NCI-H82 (cell line): ENCODE measurements at places on chromosomes 5 and 9.

DNA sequence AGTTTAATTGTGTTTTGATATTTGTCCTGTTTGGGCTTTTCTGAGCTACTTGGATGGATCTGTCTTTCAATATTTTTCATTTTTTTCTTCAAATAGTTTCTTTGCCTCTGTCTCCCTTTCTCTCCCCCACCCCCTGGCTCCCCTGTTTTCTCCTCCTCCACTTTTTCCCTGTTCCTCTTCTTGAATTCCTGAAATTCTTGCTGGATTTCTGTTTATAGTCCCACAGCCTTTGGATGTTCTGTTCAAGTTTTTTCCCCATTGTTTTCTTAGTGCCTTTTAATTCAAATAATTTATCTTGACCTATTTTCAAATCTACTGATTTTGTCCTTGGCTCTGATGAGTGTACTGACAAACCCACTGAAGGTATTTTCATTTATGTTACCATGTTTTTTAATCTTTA, 113.0 kb downstream of the VPS13A start:
- no peak for DNase-seq

DNA sequence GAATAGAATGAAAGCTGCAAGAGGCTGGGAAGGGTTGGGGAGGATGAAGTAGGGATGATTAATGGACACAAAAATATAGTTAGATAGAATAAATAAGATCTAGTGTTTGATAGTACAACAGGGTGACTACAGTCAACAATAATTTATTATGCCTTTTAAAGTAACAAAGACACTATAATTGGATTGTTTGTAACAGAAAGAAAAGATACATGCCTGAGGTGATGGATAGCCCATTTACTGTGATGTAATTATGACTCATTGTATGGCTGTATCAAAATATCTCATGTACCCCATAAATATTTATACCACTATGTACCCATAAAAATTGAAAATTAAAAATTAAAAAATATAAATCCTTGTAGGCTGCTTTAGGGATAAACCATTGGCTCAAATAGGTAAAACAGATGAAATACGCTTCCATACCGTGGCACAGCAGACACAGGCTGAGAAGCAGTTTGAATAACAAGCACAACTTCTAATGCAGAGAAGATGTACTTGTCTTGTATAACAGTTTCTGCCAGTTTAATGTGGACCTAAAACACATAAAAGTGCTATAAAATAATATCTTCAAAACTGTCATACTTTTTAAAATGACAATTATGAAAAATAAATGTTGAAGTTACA, 34.9 kb downstream of the APBA1 start:
- no peak for DNase-seq

GRCh38 chr9:110047955-110048402, 160.0 kb downstream of the C9orf152 start:
- peak; percentile 37 for DNase-seq

DNA sequence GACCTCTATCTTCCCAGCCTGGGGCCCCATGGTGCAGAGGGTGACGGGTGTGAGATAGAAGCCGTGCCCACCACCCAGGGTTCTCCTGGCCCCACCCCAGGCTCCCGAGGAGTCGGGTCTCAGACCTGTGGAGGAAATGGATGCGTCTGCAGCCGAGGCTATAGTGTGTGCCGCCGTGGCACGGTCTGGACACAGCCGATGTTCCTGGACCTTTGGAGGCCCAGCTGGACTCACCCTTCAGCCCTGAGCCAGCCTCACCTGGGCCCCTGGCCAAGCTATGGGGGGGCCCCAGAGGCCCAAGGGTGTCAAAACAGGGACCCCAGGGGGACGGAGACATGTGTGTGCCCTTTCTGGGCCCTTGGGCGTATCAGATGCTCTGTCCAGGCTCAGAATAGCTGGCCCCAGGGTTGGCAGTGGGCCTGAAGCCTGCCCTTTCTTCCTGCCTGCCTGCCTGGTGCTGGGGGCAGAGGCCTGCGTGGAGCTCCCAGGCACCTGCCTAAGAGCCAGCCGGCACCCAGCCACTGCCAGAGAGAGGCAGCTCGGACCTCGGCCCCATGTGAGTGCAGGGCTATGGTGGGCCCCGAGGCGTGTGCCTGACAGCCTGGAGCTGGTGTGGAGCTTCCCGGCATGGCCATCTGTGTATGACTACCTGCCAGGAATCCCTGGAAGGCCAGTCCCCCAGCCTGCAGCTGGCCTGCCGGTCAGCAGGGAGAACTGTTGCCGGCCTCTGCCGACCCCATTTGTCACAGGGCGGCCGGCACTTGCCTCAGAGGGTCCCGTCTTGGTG, 41.8 kb downstream of the KCNT1 start:
- no peak for DNase-seq

DNA sequence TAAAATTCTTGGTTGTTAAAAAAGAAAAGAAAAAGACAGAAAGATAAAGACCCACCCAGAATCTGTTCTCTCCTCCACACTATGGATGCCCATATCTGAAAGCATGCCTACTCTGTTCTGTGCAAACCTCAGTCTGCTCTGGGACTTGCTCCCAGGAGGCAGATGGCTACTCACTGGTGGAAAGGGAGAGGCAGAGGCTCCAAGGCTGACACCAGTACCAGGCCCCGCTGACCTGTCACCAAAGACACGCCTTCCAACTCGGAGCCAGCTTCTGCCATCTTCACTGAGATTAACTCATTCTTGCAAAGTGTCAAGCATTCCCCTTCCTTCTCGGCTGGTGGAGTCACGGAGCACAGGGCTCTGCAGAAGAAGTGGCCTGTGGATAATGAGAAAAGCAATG, 21.6 kb downstream of the SH3TC2 start:
- DNase-seq = no peak

DNA sequence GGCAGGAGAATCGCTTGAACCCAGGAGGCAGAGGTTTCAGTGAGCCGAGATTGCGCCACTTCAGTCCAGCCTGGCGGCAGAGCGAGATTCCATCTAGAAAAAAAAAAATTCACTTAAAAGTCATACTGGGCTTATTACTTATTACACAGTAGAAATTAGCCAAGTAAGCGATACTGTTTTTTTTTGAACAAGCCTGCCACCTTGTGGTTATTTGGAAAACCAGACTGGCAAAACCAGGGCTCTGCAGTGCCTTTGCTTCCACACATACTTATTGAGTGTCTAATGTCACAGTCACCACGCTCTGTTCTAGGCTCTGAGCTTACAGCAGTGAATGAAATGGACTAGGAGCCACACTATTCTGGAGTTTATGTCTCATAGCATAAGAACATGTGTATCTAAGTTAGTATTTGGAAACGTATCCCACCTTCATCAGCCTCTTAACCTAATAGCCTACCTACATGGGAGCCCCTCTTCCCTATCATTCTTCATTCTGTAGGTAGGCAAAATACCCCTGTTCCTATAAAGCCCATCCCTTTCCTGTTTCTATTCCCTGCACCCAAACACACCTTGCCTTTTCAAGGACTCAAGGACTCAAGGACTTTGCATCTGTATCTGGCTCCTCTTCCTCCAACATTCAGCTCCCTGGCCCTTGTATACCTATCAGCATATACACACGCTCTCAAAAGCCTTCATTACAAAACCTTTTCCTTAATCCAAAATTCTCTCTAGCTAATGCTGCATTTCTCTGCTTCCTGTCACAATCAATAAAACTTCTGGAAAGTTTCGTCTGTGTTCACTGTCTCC, 13.9 kb upstream of the BASP1 start:
- DNase-seq = peak; percentile 71

GRCh38 chr9:93008457-93008856, 50.0 kb upstream of the SUSD3 start:
- DNase-seq = no peak

- DNase-seq = peak; percentile 86
Measured at GRCh38 chr9:133569891-133570690, 35.6 kb downstream of the ADAMTSL2 start.

DNA sequence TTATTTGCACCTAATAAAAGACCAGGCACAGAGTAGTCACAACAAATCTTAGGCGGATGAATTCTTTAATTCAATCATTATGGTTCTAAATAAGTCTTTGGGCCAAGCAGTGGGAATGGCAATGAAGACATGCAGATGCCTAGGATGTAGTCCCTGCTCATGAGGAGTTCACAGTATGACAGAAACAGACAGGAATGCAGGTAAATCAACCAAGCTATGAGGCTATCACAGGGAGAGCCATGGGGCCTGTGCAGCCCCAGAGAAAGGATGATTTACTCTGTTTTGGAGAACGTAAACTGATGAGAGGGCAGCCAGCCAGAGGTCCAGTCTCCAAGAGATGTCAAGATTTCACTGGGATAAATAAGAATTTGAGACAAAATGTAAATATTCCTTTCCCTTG, 129.4 kb downstream of the TRIM32 start:
- DNase-seq = no peak

DNA sequence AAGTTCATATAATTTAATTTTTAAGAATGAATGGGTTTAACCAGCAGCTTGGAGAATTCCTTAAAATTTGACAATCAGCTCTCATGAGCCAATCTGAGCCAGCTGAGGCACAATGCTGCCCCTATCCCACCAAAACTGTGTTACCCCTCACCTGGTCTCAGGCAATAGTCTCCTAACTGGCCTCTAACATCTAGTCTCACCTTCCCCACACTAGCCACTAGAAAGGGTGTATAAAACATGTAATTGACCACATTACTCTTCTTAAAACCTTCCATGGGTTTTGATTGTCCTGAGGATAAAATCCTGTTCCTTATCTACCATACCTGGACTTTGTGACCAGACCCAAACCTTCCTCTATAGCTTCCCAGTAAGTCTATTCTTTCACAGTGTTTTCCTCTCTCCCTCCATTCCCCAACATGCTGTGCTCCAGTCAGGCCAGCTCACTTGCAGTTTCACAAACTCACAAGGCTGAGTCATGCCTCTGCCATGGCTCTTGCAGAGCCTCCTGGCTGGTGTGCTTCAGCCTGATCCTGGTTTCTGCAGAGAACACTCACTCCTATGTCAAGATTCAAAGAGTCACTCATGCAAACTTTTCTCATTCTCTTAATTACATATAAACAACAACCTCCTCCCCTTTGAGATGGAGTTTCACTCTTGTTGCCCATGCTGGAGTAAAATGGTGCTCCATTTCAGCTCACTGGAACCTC, 16.0 kb upstream of the ZCCHC7 start:
- DNase-seq = no peak

DNA sequence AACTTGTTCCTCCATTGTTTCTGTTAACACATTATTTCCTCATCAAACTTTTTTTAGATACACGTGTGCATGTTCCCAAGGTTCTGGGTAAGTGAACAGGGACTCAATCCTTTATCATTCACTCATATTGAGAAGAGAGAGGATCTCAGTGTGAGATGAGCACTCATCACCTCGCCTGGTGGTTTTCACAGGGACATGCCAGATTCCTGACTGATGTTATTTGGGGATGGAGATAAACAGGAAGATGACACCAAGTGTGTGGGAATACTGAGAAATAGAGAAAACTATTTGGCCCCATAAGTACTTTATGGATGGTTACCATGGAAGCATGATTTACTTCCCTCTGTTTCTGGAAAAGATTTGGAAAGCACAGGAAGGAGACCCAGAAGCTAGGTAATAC, 533.3 kb upstream of the DMAC1 start:
- DNase-seq = no peak

DNA sequence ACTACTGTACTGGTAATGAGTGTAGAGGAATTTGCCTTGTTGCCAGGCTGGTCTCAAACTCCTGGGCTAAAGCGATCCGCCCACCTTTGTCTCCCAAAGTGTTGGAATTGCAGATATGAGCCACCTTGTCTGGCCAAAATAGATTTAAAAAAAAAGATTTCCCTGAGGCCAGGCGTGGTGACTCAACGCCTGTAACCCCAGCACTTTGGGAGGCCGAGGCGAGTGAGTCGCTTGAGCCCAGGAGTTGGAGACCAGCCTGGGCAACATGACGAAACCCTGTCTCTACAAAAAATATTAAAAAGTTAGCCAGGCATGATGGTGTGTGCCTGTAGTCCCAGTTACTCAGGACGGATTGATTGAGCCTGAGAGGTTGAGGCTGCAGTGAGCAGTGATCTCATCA, 62.5 kb downstream of the IPO11 start:
- DNase-seq = no peak

GRCh38 chr9:120394058-120394669, 185.8 kb downstream of the CDK5RAP2 start:
- no peak for DNase-seq

- no peak for DNase-seq
Measured at GRCh38 chr5:172459783-172460165, 5.4 kb upstream of the SH3PXD2B start.

- peak; percentile 32 for DNase-seq
Measured at GRCh38 chr9:35688558-35689541, 875 bp downstream of the TPM2 start.

DNA sequence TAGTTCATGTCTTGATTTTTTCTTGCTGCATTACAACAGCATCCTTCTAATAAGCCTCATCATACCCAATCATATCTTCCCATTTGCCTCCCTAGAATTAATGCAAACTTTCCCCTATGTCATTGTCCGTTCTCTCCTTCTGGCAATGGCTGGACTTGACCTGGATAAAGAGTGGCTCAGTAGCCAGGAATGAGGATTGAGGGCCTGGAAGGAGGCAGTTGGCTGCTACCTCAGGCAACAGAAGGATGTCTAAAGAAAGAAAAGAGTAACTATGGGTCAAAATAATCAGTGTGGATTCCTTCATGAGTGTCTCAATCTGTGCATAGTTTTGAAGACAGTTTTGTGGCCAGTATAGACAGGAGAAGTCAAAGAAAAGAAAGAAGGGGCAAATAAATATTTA, 209.6 kb downstream of the TRPM3 start:
- DNase-seq = no peak

- DNase-seq = peak; percentile 73
Measured at GRCh38 chr5:34656001-34656699, at the start of gene RAI14. TSS of gene RAI14 (plus strand) at chr5:34656328. CDS start at chr5:34686920, 30,592 bp downstream.

GRCh38 chr9:761176-761792, 80.2 kb upstream of the DMRT1 start:
- no peak for DNase-seq

DNA sequence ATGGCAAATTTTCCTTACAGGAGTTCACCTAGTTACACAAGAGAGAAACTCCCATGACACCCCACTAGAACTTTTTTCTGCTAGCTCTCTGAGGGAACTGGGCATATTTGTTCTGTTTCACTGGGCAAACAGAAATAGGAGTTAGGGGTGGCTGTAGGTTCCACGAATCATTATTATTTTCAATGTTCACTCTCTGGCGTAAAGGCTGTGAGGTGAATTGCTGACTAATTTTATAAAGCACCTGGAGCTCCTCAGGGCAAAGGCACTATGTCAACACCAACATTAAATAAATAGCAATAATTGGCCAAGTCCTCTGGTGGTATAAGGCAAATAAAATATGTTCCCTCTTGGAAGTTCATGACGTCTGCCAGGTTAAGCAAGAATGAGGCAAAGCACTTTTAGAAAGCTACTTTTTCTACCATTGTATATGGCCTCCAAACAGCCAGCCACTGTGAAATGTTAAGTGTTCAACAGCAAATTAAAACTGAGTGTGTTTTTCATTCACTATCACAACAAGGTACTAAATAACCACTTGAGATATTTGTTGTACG, 344.6 kb downstream of the PDE4D start:
- DNase-seq = no peak

- no peak for DNase-seq
Measured at GRCh38 chr9:20760246-20760891, 76.3 kb downstream of the FOCAD start.
